NCI-H1092 (cell line): ENCODE measurements at places on chromosomes 4 and X.

- DNase-seq = no peak
Measured at GRCh38 chrX:117987373-117987772, 129.2 kb downstream of the KLHL13 start.

DNA sequence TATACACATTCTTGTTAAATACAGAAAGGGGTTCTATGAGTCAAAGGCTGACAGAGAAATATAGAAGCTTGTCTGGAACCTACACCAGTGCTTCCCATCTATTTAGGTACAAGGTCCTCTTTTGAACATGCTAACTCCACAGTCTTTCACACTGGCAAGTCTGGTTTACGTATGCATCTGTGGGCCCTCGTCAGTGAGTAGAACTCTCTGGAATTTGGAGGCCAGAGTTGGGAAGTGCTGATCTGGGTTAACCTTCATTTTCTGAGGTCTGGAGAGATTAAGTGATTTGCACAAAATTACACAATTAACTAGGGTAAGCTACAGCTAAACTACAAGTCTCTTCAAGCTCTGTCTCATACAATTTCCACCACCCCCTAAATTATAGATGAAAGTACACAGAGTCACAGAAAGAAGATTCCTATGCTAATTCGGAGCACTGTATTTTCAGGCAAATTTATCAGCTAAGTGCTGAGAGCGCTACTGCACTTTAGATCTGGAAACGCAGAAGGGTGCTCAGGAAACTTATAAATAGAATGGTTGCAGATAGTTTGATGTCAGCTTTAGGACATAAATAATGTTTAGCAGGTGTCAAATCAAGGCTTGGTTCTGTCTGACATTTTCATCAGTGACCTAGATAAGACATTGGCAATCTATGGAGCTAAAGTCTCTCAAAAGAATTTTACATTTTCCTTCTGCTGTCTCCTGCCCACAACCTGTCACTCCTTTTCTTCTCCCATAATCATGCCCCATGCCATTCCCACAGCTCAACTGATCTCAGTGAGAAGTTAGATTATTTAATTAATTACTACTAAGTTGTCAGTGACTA is 43.0 kb upstream of the PDLIM5 start:
- no peak for DNase-seq

- no peak for DNase-seq
Measured at GRCh38 chr4:37244583-37245390, at the start of gene NWD2. Gene NWD2, plus strand, starts transcription at chr4:37244743. Its CDS starts 325 bp downstream, at chr4:37245068.

- no peak for DNase-seq
Measured at GRCh38 chrX:113933931-113934330, 650.0 kb upstream of the HTR2C start.

- no peak for DNase-seq
Measured at GRCh38 chrX:35841872-35842271, 43.7 kb downstream of the MAGEB16 start.

DNA sequence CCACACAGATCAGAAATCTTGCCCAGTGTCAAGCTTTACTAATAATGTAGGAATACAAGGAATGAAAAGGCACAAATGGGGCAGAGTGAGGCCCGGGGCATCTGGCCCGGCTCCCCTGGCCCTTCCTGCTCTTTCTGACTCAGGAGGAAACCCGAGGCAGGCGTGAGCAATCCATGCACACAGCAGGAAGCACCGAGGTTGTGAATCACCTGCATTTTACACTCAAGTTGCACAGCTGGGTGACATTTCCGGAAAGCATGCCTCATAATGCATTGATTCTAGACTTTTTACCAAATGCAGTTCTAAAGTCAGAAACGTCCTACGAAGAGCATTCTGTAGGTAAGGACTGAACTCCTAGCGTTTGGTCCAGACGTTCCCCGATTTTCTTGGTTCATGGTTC is 38.9 kb downstream of the PRIMPOL start:
- DNase-seq = no peak

GRCh38 chrX:150935467-150935866 is 37.0 kb upstream of the CD99L2 start:
- no peak for DNase-seq
